ENCODE measurements at places on chromosomes 6 and 20.

GRCh38 chr6:100112855-100113508, 119.0 kb upstream of the MCHR2 start:
- DNase-seq: no peak

DNA sequence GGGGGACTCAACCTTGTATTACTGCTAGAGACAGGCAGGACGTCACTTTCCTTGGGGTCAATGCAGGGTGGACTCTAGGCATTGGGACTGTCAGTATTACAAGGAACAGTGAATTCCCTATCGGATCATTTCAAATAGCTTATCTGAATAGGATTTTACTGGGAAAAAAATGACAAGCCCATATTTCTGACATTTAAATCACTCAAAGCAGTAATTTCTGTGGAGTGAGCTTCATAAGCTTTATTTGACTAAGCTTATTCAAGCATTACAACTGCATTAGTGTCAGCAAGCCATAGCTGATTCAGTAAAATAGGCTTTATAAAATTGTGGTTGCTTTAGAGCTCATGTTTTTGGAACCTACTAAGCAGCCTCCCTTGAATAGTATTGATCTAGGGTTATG, 44.3 kb downstream of the TRDN start:
- no peak for DNase-seq

DNA sequence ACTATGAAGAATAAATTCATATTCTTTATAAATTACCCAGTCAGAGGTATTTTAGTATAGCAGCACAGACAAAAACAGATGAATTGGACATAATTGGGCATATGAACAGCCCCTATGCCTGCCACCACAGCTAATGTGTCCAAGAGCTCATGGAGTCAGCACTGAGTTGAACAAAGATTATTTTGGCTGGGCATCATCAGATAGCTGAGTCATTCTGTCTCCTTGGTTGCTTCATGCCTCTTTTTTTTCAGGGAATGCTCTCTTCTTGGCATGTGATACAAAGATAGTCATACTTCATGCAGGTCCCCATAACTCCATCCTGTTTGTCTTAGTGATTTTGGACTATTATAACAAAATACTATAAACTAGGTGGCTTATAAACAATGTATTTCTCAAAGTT, 275.6 kb downstream of the TENT5A start:
- no peak for DNase-seq

- no peak for DNase-seq
Observed at GRCh38 chr6:90860822-90861601, 274.1 kb upstream of the MAP3K7 start.

DNA sequence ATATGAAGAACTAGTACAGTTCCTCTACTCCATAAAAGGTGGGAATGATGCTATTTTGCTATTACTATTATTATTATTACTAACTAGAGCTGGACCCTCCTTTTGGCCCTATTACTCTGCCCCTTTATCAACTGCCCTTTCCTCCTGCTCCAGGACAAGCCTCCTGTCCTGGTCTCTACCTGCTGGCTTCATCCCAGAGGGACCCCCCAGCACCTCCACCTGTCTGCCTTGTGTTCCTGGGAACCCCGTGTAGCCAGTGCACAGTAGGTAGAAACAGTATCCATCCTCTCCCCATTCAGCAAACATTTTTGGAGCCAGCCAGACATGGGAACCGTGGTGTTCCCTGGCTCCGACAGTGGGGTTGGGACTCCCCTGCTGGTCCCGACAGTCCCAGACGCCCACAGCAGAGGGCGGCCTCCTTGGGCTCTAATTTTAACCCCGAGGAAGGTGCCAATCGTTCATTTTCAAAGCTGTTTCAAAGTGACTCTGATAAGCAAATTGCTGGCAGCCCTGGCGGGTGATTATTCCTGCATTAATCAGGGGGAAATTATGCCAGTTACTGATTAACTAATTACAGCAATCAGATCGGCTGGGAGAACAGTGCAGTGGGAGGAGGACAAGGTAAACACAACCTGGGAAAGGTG, 44.2 kb upstream of the MDGA1 start:
- DNase-seq: no peak

- no peak for DNase-seq
Observed at GRCh38 chr6:46990031-46990644, 52.0 kb downstream of the ADGRF1 start.

- no peak for DNase-seq
Observed at GRCh38 chr6:112409311-112409710, 62.2 kb downstream of the RFPL4B start.

GRCh38 chr20:59017493-59018231, 1.6 kb upstream of the TUBB1 start:
- DNase-seq: no peak

DNA sequence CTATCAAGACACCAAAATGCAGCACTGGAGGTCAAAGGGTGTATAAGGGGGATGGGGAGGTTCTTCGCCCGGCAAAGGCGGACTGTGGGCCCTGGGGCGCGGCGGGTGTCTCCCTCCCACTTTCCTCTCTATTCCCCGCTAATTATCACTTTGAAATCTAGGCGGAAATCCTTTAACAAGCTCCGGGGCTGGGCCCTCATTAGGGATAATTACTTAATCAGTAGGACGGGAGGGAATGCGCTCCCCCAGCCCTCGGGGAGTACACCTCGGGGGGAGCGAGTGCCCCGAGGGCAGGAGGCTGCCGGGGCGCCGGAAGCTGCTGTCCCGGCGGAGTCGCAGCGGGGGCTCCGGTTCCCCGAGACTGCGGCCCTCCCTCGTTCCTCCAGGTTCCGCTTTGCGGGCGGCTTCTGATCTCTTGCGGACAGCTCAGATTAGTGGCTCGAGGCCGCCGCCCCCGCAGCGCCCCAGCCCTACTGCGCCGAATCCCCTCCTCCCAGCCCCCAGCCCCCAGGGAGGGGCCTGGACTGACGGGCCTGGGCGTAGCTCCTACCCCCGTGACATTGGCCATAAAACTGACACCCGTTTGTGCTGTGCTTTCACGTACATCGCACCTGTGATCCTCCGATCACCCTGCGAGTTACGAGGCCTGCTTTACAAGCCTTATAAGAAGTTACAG, 14.7 kb downstream of the MUCL3 start:
- DNase-seq: peak; percentile 27

GRCh38 chr20:8133851-8134451, 1.9 kb downstream of the PLCB1 start:
- no peak for DNase-seq

DNA sequence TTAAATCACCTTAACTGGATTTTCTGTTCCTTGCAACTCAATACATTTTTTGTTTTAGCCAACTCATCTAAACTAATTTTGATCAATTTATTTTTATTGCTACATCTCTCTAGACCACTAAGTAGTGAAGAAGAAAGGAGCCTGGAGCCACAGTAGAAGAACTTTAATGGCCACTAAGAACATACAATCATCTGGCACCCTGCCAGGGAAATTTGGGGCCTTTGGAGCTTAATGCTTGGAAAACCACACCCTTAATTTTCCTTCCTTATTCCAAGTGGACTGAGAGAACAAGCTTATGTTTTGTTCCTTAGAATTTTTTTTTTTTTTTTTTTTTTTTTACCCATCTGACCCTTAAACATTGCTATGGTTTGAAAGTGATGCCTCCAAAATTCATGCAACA, 12.0 kb upstream of the GMDS start:
- no peak for DNase-seq

DNA sequence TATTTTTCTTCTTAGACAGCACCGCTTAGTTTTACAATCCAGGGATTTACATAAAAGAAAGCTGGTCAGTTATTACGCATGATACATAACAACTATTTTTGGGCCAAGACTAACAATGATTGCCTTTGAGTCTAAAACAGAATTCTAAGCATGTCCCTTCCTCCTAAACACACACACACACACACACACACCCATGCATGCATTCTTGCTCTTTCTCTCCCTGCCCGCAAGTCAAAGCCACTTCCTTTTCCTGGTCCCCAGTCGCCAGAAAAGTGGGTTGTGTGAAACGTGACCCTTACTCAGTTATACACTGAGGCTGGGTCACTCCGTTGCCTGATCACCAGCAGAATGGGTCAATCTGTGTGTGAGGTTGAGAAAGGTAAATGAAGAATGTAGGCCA, 31.4 kb downstream of the FYN start:
- DNase-seq: peak; percentile 55

- DNase-seq: no peak
Observed at GRCh38 chr20:63248835-63249591, 5.2 kb downstream of the NKAIN4 start.

- DNase-seq: peak; percentile 27
Observed at GRCh38 chr6:151379933-151380847, 11.2 kb downstream of the ZBTB2 start.

DNA sequence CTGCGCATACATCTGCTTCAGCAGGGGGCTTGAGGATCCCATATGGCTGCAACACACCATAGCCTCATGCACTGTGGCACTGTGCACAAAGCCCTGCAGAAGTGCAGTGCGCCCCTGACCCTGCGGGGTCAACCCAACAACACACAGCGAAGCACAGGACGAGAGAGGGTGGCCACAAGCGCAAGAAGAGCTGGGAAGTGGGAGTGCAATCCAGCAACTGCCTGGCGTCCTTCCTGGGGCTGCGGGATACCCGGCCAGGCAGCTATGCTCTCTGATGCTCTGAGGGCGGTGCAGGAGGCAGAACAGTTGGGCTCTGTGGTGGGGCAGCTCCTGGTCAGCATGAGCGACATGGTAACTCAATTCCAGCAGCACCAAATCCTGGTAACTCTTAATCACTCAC, 5.6 kb upstream of the ACSS1 start:
- no peak for DNase-seq

DNA sequence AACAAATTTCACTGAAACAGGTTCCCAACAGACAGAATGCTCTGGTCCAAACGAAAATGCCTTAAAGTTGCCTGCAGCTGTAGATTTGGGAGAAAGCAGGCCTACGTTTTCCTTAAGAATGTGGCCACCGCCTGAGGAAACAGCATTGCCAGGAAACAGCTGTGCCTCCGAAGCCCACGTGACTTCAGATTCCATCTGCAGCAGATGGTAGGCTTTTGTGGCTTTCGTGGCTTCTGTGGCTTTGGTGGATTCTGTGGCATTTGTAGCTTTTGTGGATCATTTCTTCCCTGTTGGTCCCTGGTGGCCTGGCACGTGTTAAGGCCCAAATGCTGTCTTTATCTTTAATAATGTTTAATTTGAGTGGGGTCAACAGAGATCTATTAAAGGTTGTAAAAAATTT, 222.9 kb downstream of the TTLL2 start:
- DNase-seq: no peak

GRCh38 chr6:24494821-24495795, at the start of gene ALDH5A1:
Gene ALDH5A1 (plus strand): TSS chr6:24494969. CDS start chr6:24494997, 28 bp downstream.
- peak; percentile 65 for DNase-seq

DNA sequence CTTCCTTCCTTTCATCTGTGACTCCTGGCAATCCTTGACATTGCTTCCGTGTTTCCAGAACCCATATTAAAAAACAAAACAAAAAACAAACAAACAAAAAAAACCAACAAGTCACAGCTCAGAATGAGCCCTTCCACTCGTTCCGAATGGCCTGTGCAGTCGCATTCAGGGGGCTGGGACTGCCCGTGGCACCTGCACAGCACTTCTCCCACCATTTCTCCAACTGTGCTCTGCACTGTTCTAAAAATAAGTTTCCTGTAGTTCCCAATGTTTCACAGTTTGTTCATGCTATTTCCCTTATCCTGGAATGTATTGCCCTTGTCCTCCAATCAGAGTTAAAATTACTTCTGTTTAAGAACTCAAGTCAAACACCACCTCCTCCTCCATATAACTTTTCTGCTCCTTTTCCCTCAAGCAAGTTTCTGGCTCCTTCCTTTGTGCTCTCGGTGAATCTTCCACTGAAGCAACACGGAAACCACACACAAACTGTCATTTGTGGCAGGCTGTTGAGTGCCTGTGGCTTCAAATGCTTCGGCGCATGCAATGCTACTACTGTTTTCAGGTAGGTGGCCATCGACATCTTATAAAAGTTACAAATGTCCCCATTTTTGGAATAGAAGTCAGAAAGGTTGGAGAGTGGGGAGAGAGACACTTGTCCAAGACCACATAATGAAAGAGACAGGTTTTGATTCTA, 57.7 kb downstream of the PDE10A start:
- DNase-seq: no peak

GRCh38 chr6:44400572-44400971, 13.1 kb downstream of the CDC5L start:
- DNase-seq: no peak

DNA sequence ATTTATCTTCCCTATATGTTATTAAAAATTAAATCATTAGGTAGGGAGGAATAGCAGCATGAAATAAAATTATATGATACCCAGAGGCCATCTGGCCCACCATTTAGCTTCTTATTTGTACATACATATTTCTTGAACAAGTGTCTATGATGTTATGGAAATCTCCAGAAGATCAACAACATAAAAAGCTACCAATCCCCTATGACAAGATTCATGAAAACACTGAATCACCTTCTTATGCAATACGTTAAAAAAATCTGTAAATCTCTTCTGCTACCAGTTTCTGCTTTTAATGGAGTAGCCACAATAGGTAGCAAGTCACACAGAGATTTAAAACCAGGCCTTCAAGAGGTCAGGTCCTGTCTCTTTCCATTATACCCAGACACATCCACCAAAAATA, 125.8 kb upstream of the ENPP5 start:
- no peak for DNase-seq

GRCh38 chr20:34978092-34978744, 22.6 kb downstream of the MYH7B start:
- no peak for DNase-seq

DNA sequence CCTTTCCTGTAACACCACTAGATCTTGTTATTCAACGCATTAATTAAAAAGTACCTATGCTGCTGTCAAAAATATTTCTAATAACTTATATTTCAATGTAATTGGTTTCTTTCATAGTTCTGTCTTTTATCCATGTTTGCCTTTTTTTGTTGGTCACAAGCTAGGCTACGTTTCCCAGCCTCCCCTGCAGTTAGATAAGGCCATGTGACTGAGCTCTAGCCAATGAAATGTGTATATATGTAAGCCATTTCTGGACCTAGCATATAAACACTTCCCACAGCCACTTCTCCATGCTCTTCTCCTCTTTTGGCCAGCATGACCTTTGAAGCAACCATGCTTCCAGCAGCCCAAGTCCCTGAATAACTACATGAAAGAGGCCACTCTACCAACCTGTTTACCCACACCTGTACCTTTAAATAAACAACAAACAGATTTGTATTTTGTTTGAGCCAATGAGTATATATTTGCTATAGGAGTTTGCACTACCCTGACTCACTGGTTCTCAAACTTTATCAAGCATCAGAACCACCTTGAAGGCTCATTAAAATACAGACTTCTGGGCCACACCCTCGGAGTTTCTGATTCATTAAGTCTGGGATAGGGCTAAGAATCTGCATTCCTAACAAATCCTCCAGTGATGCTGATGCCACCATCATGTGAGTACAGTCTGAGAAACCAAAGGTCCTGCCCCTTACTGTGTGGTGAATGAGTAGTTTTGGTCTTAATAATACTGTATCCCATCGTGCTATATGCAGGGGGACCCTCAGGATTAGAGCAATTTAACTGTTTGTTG, 45.6 kb upstream of the BEND6 start:
- no peak for DNase-seq

Data from activated T-helper 1 cell treated with anti-CD3 and anti-CD28 coated beads, Interleukin-12 subunit alpha, Interleukin-12 subunit beta, Interleukin-2, Interleukin-4 antibody, amounts not matched to agents 30 ng/mL and 10 ng/mL and 1 ng/mL, durations not matched to agents 14 hours and 24 hours and 36 hours (primary cell).